Activated CD4-positive, alpha-beta T cell treated with anti-CD3 and anti-CD28 coated beads, Interleukin-2, amount 50 U/mL, for 1 hour (primary cell): ENCODE measurements at places on chromosomes 1 and 21.

DNA sequence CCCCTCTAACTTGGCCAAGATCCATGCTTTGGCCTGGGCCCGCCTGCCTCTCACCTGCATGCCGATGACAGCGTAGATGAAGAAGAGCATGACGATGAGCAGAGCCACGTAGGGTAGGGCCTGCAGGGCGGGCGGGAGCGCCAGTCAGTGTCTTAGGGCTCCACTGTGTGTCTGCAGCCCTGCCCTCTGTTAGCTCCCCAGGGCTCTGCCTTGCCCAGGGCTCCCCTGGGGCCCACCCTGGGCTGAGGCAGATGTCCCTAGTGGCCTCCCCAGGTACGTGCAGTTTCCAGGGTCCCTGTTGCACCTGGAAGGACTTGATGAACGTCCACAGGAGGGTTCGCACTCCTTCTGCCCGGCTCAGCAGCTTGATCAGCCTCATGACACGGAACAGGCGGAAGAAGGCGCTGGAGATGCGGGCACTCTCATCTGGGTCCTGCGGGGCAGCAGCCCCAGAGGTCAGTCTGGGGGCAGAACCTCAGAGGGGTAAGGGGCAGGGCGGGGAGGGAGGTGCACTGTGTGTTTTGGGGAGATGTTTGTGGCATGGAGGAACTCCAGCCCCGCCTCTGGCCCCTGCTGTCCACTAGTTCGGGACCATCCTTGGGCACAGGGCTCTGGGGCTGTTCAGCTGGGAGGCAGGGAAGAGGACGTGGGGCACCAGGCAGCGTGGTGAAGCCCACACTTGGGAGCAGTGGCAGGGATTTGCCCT lies 29.8 kb upstream of the KIF21B start:
- no peak for DNase-seq

DNA sequence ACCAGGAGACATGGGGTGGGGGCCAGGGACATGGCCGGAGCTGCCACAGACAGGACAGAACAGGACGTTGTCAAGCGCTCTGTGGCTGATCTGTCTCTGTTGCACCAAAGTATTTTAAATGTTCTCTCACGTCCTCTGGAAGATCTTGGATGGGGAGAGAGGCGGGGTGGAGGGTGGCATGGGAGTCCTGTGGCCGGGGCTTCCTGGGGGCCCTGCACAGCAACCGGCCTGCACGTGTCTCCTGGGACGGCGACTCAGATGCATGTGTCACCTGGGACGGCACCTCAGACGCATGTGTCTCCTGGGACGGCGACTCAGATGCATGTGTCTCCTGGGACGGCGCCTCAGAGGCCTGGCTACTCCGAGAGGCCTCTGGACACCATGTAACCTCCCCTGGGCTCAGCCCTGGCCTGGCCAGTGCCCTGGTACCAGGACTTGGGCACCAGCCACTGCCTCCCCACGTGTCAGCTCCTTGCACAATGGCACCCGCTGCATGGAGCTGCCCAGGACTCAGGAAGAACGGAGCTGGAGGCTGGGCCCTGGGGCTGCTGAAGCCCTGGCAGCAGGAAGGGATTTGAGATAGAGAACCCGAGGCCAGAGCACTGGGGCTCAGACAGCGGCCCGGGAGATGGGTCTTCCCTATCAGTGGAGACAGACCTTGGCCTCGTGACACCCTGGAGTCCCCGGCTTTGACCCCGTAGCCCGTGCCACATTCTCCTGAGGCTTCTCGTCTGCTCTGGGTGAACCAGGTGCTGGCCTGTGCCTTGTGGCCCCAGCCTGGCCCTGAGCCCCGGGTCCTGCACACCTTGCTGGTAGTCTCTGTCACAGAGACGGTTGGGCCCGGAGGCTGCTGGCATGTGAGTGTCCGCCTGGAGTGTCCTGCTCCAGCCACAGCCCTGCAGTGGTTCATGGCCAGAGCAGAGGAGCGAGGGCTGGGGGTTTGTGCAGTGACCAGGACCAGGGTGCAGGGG lies 14.7 kb upstream of the SLC19A1 start:
- DNase-seq = no peak

DNA sequence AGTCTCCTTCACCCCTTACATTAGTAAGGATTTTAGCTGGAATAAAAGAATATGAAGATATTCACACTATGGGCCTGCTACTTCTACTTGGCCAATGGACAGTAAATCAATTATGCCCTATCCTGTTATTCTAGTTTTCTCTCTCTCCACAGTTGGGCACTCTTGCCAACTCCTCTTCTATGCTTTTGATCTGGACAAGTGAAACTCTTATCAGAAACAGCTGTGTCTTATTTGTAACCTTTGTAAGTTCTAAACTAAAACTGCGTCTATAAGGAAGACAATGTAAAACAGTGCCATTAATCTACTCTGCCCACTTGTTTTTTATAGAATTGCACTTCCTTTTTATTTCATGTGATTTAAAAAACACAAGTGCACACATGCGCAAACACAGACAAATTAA lies 244.0 kb upstream of the DMRTA2 start:
- DNase-seq = no peak

- DNase-seq = peak; percentile 22
Measured at GRCh38 chr1:31181515-31182343, 58.0 kb downstream of the NKAIN1 start.

DNA sequence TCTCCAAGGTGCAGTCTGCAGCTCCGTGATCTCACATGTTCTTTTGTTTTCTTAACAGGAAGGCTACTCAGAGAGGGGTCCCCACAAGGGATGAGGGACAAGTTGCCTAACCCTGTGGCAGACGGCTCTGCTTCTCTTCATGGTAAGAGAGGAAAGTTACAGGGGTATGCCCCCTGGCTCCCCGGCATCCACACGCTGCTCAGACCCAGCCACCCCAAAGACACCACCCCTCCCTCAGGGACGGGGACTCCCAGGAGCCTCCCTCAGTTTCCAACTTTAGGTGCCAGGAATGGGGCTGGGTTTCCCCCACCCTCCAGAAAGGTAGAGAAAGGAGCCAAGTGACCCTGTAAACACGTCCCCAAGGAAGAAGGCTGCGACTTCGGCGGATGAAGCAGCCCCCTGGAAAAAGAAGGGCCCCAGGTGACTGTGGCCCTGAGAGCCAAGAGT lies 19.7 kb downstream of the OPTC start:
- DNase-seq = no peak

DNA sequence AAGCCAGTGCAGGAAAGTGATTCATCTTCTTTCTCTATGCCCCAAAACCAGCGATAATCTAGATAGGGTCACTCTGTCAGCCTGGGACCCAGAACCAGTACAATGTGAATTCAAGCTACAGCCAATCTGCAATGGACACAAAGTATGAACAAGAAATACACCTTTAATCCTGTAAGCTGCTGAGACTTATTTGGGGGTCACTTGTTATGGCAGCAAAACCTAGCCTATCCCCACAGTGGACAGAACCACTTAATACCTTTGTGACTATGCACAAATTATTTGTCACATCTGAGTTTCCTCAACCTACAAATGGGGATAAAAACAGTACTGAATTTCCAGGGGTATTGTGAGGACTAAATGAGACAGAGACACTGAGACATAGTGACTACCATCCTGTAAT lies 50.0 kb downstream of the TMCO4 start:
- DNase-seq = no peak

DNA sequence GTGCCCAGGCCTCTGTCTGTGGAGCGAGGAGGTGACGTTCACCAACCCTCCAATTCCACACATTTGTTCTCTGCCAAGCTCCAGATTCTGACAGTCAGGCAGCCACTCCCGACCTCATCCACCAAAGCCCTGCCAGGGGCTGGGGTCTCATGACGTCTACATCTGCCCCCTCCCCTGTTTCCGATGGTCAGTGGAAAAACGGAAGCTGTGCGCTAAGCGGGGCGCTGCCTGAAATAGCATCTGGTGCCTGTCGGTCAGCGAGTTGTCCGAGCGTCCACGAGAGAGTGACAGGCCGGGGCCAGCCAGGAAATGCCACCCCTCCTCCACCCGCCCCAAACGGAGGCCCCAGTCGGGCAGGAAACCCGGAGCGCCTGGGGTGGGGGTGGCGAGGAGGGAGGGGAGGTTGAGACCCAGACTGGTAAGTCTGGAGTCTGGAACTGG lies 3.2 kb upstream of the TAL1 start:
- no peak for DNase-seq

GRCh38 chr1:186605762-186606350 lies 74.4 kb downstream of the PTGS2 start:
- peak; percentile 4 for DNase-seq

DNA sequence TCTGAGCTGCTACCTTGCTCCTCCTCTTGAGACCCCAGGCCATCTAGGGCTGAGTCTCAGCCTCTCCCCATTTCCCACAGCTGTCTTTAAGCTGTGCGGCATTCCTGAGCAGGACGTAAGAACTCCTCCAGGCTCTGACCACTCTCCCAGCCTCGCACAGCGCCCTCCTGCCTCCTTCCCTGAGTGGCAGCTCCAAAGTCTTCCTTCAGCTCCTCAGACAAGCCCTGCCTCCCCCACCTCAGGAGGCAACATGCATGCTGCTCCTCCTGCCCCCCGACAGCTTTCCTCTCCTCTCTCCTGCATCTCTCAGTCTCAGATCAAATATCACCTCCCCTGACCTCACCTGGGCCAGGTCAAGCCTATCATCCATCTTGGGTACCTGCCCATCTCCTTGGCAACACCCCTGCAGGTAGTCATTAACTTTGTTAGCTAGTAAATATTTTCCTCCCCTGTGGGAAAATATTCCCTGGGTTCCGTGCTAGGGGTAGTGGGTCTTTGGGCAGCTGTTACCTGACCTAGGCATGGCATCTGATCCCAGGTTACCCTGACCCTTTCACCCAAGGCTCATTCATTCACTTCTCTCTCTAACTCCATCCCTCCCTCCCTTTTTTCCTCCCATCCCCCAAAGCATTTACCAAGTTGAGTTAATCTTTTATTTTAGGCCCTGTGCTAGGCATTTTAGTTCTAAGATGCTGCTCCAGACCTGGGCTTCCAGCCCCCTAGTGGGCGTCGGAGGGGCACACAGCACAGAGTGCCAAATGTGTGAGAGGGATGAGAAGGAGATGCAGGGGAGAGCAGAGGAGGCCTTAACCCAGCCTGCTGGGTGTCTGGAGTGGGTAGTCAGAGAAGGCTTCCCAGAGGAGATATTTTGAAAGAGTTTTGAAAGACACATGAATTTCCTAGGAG lies 419.9 kb downstream of the PTPRU start:
- no peak for DNase-seq

DNA sequence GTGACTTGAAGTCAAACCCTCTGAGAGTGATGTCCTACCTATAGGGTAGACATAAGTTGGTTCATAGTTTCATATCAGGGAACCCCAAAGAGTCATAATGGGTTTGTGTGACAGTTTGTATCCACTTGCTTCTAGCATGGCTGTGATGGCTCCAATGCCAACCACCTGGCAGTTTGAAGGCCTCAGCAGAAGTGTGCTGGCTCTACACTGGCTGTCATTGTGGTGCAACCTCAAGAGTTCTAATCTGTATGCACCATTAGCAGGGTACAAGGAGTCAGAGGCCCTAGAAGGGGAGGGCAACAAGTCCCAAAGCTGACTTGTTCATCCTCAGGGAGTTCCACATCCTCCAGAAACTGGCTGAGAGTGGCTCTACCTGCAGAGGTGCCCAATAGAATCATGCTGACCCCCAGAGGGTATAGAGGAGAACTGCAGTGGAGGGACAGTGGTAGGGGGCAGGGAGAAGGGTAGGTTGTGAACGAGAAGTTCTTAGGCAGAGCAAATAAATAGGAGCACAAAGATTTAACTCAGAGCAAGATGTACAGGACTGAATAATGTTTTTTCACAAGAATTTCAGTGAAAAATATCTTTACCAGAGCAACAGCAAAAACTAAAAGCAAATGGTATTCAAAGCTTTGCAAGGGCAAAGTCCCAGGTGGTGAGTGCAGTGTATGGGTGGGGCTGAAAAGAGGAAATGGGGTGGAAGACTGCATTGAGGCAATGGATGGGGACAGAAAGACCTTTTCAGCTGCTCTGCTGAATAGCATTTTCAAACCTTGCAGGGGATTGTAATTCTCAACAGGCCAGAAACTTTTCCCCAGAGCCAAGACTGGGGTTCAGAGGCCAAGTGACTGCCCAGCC lies 3.2 kb downstream of the FCRL2 start:
- DNase-seq = no peak

DNA sequence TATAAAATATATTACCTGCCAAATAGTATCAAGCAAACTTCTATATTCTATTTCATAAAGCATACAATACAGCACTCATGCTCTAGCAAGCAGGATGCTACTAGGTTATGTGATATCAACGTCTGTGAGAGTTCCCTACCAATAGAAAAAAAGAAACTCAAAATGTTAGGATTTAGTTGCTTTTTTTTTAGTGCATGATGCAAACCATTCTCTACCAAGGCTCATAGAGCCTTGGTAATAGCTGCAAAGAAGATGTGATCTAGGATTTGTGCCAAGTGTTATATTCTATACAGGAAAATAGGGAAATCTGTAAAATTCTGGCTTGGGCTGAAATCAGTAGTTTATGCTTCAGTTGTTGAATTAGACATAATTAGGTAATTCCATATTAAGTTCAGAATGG lies 394.4 kb downstream of the DSCAM start:
- no peak for DNase-seq

DNA sequence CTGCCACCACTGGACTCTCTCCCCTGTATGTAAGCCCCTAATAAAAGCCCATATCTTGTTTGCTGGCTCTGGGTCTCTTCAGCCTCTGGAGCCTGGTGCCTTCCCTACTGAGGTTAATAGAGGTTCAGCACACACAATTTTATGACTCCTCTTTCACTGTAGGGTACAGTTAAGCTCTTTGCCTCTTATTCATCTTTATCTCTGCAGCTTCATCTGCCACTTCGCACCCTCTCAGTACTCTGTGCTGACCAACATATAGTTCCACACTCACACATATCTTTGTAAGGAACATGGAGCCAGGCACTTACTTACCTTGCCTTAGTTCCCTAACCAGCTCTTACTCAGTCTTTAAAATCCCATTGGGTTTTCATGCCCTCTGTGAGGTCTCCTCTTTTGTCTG lies 4.5 kb downstream of the BTBD8 start:
- DNase-seq = no peak

DNA sequence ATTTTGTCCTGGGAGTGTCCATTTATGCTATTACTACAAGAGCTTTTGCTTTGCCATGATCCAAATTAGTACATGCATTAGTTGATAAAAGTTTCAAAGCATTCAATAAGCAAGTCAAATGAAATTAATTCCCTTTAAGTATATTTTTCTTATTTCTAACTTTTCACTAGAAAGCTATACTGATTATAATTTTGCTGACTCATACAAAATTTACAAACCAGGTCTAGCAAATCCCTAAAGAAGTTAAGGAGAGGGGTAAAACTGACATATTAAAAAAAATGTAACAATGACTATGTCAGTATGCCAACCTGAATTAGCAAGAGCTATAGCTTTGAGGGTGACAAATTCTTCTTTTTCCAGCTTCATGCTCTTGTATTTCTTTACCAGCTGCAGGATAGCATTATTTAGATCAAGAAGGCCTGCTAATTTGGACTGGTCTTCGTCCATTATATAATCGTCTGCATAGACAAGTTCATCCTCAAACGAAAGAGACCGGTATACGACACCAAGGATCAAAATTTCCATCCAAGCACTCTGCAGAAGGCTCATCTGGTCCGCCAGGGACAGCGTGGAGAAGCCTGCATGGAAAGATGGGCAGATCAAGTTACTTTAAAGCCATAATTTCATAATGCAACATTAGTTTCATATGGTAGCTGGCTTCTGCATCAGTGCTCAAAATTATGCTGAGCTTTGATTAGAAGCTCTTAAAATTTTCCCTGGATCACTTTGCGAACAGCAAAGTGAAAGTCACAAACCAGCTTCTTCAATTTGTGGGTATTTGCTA lies 95.8 kb upstream of the USH2A start:
- no peak for DNase-seq

GRCh38 chr1:241747992-241748391 lies 95.9 kb downstream of the WDR64 start:
- no peak for DNase-seq

- no peak for DNase-seq
Measured at GRCh38 chr1:1462318-1462966, 9.1 kb upstream of the ATAD3B start.
